GM04504 (cell line): ENCODE measurements at places on chromosomes 5 and 9.

DNA sequence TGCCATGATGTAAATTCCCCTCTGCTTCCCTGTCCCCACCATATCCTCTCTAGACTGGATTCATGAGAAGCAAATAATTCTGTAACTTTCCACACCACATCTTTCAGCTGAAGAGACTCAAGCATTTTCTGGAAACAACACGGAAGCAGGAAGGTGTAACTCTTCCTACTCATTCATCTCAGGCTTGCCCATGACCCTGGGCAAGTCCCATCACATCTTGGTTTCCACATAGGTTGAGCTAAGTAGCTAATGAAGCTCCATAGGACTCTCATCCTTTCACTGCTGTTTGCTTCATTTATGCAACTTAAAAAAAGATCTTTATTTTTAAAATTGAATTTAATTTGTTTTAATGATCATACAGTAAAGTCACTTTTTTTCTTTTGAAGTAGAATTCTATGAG lies 32.7 kb upstream of the STARD4 start:
- no peak for DNase-seq

DNA sequence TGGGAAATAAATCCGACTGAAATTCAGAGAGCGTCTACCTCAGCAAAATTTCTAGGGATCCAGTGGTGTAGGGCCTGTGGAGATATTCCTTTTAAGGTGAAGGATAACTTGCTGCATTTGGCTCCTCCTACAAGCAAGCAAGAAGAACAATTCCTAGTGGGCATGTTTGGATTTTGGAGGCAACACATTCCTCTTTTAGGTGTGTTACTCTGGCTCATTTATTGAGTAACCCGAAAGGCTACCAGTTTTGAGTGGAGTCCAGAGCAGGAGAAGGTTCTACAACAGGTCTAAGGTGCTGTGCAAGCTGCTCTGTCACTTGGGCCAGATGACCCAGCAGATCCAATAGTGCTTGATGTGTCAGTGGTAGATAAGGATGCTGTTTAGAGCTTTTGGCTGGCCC lies 862.4 kb upstream of the CDH9 start:
- no peak for DNase-seq

GRCh38 chr9:119924736-119925135 lies 555.5 kb upstream of the BRINP1 start:
- DNase-seq: no peak

DNA sequence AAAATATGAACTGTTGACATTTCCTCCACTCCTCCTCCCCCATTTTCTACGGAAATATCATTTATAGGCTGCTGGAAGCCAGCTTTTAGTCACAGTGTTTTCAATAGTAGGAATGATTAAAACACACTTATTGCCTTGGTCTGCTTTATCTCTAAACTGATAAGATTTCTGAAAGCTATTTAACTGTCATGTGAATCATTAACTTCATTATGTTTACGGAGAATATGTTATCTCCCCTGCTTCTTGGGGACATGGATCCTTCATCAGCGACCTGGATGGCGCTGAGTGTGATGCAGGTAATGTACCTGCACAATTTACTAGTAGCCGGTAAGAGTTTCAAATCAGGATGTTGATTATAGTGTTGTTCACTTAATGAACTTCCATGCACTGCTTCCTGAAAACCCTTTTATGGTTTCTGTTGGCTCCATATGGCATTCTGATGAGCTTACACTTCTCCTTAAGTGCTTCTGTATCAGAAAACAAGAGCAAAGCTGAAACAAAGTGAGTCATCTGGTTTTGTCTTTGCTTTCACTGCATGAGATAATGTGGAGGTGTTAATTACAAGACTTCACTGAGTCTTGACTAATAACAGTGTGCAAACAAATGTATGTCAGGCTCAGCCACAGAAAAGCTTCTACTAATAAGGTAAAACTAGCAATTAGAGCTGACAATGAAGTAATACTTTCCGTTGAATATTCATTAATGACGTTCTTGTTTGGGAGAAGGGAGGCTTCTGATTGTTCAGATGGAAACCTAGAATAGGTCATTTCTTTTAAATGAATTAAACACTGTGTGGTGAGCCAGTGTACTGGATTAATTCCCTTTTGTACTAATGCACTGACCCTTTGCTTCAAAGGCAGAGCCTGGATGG lies 162.4 kb upstream of the ZNF608 start:
- DNase-seq: no peak

DNA sequence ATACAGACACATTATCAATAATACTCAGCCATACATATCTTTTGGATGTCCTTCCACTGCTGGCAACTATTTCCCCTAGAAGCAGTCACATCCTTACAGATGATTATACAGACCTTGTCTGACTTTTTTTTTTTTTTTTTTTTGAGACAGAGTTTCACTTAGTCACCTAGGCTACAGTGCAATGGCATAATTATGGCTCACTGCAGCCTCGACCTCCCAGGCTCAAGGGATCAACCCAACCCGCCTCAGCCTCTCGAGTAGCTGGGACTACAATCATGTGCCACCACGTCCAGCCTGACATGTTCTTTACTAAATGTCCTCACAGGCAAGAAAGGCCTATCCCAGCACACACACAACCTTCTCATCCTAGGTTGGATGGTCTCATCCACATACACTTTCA lies 24.0 kb downstream of the NR6A1 start:
- no peak for DNase-seq

DNA sequence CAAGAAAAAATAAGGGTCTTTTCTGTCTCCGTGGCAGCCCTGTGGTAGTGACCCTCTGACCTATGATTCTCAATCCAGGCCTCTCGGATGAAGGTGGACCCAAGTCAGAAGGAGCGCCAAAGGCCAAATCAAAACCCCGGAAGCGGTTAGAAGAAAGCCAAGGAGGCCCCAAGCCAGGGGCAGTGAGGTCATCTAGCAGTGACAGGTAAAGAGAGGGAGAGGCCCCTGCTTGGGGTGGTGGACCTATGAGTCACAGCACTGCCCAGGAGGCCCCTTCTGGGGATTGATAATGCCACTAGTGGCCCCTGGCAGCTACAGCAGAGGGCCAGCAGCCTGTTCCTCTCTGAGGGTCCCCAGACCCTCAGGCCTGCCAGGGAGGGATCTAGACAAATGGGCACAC lies 6.4 kb upstream of the SLC2A8 start:
- DNase-seq: no peak

- no peak for DNase-seq
Measured at GRCh38 chr9:79575547-79575946, 3.8 kb downstream of the TLE4 start.

DNA sequence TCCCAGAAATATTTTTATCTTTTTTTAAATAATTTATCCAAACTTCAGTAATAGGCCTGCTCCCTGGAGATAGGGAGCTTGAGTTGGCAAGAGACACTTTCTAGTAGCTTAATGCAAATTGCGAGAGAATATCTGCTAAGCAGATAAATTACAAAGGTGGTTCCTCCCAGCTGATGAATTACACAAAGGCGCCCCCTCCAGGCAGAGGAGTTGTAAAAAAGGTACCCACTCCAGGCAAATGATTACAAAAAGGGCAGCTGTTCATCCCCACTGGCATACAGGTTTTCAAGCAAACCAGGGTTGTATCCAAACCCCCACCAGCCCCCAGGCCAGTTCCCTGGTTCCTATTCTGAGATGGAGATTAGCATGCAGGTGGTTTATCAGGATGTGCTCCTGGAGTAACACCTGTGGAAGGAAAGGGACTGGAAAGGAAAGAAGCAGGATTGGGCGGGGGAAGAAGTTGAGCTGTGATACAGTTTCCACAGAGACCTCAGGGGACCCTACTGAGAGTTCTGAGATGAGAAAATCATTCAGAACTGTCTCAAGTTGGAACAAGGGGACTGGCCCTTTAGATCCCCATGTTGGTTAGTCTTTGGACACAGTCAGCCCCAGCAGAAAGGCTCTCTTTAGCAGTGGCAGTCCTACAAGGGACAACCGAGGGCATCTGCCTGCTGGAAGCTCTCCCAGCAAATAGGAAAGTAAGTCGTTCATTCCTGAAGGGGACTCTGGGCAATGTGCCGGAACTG lies 25.5 kb downstream of the ESM1 start:
- no peak for DNase-seq

GRCh38 chr9:22469928-22470544 lies 23.4 kb downstream of the DMRTA1 start:
- no peak for DNase-seq

- no peak for DNase-seq
Measured at GRCh38 chr9:9963841-9964240, 649.0 kb downstream of the PTPRD start.

GRCh38 chr5:15693933-15694332 lies 194.0 kb downstream of the FBXL7 start:
- no peak for DNase-seq

GRCh38 chr5:159027504-159027903 lies 72.2 kb downstream of the EBF1 start:
- no peak for DNase-seq

DNA sequence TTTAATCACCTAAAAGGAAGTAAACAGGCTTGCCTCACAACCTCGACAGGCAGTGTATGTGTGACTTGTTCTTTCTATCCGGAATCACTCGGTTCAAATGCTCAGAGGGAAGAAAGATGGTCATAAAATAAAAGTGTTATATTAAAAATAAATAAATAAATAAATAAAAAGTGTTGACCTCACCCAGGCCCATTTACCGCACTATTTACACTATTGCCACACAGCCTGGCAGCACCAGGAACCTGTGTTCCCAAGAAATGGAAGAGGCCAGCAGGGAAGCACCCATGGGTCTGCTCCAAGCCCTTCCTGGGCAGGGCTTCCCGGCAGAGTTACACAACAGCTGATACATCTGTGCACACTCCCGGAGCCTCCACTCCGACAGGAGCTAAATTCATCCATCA lies 127.9 kb downstream of the EFNA5 start:
- DNase-seq: peak; percentile 40

DNA sequence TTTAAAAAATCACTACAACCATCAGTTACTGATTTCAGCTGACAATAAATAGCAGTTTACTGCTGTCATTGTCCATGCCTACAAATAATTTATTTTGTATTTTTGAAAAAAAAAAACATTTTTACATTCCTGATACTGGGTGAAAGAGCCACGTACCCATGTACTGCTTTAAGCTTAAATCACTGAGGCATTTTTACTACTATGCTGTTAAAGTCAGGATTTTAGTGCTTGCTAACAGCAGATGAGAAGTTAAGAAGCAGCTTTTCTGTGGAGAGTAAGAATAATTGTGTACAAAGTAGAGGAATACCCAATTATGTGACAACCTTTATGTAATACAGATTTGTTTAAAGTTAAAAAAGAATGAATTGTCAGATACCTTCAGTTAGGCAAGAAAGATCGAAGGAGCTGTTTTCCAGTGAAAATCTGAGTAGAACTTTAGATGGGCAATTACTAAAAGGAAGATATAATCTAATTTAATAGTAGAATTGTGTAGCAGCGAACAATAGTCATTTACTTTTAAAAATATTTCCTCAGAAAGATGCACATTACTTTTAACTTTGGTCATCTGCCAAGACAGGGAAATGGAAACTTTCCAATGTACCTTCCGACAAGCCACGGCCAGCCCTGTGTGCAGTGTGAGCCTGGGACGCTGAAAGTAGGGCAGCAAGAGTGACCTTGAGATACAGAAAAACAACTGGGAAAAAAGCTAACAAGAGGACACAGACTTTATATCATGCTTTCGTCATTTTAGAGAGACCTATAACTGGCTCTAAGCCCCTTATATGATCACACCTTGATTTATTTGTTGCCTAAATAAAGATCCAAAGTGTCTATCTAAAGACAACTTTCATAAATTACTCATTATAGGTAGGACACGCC lies 39.9 kb downstream of the RHOBTB3 start:
- no peak for DNase-seq

DNA sequence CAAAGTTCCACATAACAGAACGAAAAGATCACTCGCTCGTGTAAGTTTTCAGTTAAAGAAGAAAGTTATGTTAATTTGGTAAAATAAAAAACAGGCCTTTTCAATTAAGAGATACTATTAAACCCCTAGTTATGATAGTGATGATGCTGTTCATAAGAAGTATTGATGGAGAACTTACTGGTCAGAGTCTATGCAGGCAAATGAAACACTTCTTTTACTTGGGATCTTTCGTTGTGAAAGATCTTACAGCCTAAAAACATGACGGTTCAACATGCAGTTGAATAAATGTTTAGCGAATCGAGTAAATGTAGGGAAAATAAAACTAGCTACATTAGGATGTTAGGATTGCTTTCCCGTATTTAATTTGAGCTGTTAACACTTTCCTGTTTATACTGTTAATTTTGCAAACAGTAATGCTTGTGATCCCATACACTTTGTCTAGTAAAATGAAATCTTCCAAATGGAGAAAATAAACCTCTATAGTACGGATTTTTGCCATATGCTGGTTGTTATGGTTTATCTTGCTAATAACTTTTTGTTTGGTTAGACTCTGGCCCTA lies 2.0 kb downstream of the RHOBTB3 start:
- DNase-seq: no peak

DNA sequence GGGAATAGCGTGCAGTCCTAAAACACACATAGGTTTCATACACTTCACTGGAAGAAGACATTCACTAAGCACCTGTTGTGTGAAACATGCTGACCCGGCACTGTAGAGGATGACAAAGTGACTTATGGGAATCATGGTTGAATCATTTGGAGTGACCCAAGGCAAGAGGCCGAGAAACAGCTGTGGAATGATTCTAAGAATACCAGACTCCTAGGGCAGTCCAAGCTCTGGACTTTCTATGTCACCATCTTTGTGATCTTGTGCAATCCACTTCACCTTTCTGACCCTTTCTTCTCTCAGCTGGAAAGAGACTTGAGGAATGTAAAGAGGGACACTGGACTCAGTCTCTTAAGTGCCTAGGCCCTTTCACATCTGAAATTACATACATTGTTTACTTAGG lies 13.1 kb downstream of the MSANTD3 start:
- DNase-seq: no peak

GRCh38 chr5:115260248-115260647 lies 2.4 kb downstream of the PGGT1B start:
- DNase-seq: no peak

- no peak for DNase-seq
Measured at GRCh38 chr5:20575571-20575970, 587.6 kb upstream of the CDH18 start.

- no peak for DNase-seq
Measured at GRCh38 chr5:85823462-85824426, 794.0 kb upstream of the COX7C start.

GRCh38 chr5:14202462-14202861 lies 59.3 kb downstream of the TRIO start:
- no peak for DNase-seq

- no peak for DNase-seq
Measured at GRCh38 chr9:81594415-81594814, 94.9 kb downstream of the TLE1 start.

- no peak for DNase-seq
Measured at GRCh38 chr5:151620461-151620840, 29.3 kb upstream of the FAT2 start.

DNA sequence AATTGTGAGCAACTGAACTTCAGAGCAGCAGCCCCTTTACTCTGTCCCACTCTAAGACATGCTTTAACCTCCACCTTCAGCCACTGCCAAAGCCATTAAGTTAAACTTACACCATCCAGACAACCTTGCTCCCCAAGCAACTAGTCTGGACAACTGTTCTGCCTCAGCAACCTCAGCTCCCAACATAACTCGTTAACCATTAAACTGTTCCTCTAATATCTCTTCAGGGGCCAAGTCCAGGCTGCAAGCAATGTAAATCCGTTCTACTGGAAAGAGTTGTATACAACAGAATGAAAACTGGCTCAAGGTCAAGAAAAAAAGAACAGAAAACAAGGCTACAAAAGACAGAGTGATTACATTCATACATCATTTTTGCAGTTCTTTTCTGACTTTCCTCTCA lies 131.7 kb upstream of the TARS1 start:
- no peak for DNase-seq
